Stimulated activated naive CD8-positive, alpha-beta T cell treated with anti-CD3 and anti-CD28 coated beads, Interleukin-15, Interleukin-2, amounts not matched to agents 100 U/mL and 50 U/mL, for 24 hours (primary cell): ENCODE measurements at places on chromosomes 2 and 18.

GRCh38 chr2:197591339-197592072 lies 75.6 kb downstream of the MOB4 start:
- no peak for DNase-seq

DNA sequence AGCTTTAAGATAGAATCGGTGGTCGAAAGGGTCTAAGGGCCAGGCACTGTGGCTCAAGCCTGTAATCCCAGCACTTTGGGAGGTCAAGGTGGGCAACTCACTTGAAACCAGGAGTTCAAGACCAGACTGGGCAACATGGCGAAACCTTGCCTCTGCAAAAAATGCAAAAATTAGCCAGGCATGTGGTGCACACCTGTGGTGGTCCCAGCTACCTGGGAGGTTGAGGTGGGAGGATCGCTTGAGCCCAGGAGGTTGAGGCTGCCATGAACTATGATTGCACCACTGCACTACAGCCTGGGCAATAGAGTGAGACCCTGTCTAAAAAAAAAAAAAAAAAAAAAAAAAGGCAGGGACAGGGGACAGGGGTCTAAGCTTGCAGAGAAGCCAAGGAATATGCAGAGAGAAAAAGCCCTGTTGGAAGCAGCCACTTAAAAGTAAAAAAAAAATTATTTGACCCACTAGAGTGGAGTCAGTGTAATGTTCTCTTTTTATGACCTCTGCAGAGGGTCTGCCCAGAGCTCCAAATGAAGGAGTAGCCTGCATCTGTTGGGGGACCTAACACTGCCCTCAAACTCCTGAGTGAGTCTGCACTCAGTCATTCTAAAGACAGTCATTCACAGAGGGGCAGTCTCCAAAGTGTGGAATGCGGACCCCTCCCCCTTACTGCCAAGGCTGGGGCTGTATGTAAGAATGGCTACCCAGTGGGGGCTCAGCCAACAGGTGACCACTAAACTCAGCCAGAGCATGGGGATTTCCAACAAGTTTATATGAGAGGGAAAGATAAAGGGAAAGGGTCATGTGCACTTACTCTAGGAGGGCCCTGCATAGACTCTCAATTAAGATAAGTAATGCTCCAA lies 118.5 kb upstream of the CDCA7 start:
- no peak for DNase-seq

- DNase-seq, result no peak
These were observed 317.3 kb upstream of the THUMPD2 start for GRCh38 chr2:40096360-40096759.

DNA sequence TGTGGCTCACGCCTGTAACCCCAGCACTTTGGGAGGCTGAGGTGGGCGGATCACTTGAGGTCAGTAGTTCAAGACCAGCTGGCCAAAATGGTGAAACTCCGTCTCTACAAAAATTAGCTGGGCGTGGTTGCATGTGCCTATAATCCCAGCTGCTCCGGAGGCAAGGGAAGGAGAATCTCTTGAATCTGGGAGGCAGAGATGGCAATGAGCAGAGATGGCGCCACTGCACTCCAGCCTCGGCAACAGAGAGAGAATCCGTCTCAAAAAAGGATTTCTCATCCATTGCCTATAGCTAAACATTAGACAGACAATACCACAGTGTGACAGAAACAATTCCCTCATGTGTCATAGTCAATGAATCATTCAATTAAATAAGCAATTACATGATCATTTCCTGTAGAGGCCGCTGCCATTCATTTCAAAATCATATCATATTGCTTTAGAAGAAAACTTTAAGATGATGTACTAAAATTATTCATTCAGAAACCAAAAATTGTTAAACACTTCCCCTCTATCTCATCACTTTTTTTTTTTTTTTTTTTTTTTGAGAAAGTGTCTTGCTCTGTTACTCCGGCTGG lies 69.5 kb upstream of the TGIF1 start:
- no peak for DNase-seq

- DNase-seq, result no peak
These were observed 181.9 kb upstream of the DLGAP1 start for GRCh38 chr18:4636967-4637366.

- no peak for DNase-seq
These were observed 95.7 kb downstream of the EFEMP1 start for GRCh38 chr2:55827855-55828254.

DNA sequence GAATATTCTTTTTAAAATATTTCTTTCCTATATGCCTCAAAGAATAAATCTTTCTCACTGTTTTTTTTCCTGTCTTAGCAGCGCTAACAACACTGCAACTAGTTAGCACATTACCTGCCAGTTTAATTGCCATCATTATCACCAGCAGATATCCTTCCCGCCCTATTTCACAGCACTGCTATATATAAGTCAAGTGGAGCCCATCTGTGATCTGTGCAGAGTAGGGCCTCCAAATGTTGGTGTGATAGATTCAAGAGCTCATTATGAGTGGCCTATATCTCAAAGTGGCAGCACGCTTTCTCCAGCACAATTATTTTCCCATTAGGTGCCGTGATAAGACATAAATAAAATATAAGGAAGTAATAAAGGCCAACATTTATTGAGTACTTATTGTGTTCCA lies 19.8 kb upstream of the RGPD4 start:
- DNase-seq, result no peak

DNA sequence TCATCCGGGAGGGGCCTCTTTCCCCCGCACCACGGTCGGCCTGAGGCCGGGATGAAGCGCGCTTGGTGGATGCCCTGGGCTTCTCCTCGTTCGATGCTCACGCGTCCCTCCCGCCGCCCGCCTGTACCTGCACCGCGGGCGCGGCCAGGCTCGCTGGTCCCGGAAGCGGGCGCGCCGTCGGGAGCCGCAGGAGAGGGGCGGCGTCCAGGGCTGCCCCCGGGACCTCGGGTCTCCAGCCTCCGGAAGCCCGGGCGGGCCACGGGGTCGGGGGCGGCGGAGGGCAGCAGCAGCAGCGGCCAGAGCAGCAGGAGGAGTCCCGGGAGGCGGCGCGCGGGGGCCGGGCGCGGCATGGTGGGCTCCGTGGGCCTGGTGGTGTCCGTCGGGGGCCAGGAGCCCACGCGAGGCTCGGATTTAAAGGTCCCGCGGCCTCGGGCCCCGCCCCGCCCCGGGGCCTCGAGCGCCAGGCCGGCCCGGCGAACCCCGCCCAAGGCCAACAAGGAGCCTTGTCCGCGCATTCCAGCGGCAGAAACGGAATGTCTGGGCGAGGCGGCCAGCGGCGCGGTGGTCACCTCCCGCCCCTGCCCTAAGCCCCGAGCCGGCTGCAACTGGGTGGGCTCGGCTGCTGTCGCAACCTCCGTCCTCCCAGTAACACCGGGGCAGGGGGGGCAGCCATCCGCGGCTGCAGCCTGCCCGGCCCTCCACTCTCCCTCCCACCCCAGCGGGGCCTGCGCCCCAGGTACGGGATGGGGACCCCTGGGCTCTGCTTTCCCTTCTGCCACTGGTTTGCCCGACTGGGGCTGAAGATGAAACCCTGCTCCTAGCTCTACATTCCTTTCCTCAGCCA lies at the start of gene MATN3:
TSS of gene MATN3 (minus strand) at position 387 of the 844 bp plus-strand sequence. CDS start at position 350, 37 bp downstream.
- DNase-seq, result peak; percentile 8

GRCh38 chr2:60840880-60841279 lies 40.5 kb upstream of the REL start:
- no peak for DNase-seq

GRCh38 chr2:142722569-142722968 lies 154.9 kb upstream of the KYNU start:
- DNase-seq, result no peak

GRCh38 chr2:6557737-6558136 lies 308.0 kb downstream of the CMPK2 start:
- no peak for DNase-seq

- DNase-seq, result no peak
These were observed 466.1 kb upstream of the MC4R start for GRCh38 chr18:60838677-60839076.

GRCh38 chr2:236555481-236555880 lies 14.1 kb upstream of the ACKR3 start:
- DNase-seq, result no peak

DNA sequence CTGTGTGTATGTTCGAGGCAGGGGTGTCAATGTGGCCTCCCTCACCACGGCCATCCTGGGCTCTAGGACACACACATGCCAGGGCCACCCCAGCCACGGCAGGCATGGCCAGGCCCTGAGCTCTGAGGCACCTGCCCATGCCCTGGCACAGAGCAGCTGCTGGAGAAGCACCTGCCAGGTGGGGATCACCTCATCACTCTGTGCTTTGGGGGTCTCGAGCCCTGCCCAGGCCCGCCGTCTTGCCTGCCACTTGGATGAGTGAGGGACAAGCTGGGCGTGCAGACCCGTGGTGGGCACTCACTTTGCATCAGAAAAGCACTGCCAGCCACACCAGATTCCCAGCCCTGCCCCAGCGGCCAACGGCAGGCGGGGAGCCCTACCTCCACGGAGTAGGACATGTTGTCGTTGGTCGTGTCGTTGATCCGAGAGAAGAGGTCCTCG lies 33.1 kb downstream of the KIF1A start:
- no peak for DNase-seq

GRCh38 chr18:659597-659996 lies 2.1 kb downstream of the TYMS start:
- no peak for DNase-seq

GRCh38 chr2:12767541-12767940 lies 50.8 kb downstream of the TRIB2 start:
- no peak for DNase-seq

- DNase-seq, result no peak
These were observed 9.0 kb upstream of the CREG2 start for GRCh38 chr2:101396316-101396717.

DNA sequence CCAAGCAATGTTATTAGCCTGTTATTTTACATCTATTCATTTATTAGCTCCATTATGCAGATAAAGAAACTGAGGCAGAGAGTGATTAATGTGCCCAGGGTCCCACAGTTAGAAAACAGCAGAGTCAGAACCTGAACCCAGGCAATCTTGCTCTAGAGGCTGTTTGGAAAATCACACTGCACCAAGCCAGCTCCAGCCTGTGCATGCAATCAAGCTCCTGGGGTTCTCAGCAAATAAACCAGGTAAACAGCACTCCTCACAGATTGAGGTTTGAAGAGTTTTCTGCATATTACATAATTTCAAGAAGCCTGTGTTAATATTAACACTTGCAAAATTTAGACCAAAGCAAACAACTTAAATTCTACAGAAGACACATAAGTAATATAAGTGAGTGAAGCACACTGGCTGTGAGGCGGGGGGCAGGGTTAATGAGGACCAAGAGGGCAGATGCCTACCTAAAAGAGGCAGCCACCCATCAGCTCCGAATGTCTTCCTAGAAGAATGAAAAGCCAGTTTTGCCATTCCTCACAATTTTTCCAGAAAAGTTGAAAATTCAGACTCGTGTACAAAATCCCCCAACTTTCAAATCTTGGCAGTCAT lies 35.4 kb downstream of the CACNB4 start:
- DNase-seq, result no peak

- peak; percentile 14 for DNase-seq
These were observed 57.5 kb downstream of the ZRANB3 start for GRCh38 chr2:135473567-135473966.

DNA sequence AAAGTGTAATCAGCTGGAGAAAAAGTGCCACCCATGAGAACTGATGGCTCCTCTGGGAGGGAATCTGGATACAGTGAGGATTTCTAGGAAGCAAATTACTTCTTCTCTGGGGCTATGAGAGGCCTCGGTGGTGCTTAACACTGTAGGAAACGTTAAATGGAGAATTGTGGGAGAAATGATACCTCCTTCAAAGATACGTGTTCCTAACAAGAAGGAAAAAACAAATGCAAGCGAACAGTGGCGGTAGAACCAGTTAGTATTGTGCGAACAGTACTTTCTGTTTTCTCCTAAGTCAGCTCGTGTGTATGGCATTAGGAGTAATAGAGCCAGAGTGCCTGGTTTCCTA lies 587 bp upstream of the MTIF2 start:
- no peak for DNase-seq

GRCh38 chr2:6370753-6371551 lies 494.8 kb downstream of the CMPK2 start:
- DNase-seq, result no peak

DNA sequence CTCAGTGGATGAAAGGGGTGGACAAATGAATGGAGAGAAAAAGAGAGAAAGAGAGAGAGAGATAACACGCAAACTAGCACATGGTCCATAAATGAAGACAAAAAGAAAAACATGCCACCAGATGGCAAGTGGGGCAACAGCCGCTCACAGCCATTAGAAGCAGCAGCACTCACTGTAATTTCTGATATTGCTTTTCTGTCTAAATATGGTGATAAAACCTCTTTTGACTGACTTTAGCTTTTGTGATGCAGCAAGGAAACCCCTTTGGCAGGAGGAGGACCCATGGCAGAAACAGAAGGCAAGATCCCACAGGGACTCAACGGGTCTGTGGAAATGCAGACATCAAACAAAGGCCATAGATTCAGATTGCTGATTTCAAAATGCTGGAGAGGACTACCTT lies 88.0 kb upstream of the CDH20 start:
- DNase-seq, result no peak

DNA sequence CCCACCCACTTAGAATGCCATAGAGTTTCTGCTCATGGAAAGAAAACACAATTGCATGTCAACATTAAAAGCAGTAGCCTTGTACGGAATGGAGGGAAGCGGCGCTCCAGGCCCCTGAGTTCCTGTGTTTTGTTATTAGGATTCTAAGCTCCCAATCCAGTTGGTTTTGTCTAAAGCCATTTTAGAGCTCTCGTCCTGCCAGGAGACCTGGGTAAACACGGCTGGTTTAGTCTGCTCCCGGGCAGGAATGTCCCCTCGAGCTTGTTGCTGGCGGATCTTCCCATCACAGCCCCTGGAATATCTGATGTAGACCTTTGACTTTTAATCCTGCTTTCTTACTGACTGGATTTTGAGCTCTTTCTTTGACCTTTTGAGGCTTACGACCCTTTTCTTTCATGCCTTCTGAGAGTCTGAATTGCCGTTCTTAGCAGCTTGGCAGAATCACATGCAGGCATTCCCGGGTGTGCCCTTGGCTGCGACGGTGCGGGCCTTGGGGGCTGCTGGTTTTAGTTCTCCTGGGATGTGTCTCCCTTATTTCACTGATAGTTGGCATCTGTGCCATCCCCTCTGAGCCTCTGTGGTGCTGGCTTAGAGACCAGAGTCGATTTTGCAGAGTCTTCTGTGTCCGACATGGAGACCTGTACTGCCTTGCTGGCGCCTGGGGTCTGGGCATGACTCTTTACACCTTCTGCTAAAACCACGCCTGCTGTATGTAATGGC lies 25.4 kb downstream of the GREB1 start:
- DNase-seq, result no peak

- no peak for DNase-seq
These were observed 44.0 kb downstream of the TCF4 start for GRCh38 chr18:55544014-55544413.

GRCh38 chr18:76483780-76484179 lies 11.3 kb downstream of the ZNF516 start:
- no peak for DNase-seq

DNA sequence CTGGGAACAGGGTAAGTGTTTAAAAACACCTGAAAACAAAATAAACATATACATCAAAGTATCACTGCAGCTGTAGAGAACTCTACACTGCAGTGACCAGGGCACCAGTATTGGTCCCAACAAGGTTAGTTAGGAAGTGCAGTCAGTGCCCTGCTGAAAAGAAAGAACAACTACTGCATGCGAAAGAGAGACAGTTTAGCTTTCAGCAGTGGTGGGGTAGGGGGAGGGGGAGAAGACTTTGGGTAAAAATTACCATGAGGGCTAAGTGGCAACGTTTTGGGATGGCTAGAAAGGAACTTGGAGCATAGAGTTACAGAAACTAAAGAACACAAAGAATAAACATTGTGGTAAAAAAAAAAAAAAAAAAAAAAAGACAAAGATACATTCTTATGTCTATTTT lies 112.1 kb downstream of the UPP2 start:
- no peak for DNase-seq
